ENCODE measurements at places on chromosomes 4 and X.

DNA sequence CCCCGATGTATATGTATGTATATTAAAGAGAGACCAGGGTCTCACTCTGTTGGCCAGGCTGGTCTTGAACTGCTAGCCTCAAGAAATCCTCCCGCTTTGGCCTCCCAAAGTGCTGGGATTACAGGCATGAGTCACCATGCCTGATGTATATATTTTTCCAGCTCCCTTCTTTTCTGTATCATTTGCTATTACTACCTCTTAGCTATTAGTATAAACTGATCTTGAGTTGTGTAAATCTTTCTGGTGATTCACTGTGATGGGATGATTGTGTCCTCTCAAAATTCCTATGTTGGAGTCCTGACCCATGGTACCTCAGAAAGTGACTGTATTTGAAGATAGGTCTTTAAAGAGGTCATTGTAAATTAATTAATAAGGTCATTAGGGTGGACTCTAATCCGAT lies 53.1 kb downstream of the HPRT1 start:
- DNase-seq: no peak

GRCh38 chr4:139524062-139524631 lies 31.9 kb downstream of the SETD7 start:
- DNase-seq: no peak

GRCh38 chrX:40189637-40190036 lies 91.9 kb upstream of the BCOR start:
- no peak for DNase-seq

- DNase-seq: no peak
Observed at GRCh38 chrX:24153178-24153795, 3.8 kb downstream of the ZFX start.

- no peak for DNase-seq
Observed at GRCh38 chrX:87388381-87388780, 129.2 kb upstream of the KLHL4 start.

- no peak for DNase-seq
Observed at GRCh38 chr4:76488888-76489685, 54.1 kb downstream of the SHROOM3 start.

DNA sequence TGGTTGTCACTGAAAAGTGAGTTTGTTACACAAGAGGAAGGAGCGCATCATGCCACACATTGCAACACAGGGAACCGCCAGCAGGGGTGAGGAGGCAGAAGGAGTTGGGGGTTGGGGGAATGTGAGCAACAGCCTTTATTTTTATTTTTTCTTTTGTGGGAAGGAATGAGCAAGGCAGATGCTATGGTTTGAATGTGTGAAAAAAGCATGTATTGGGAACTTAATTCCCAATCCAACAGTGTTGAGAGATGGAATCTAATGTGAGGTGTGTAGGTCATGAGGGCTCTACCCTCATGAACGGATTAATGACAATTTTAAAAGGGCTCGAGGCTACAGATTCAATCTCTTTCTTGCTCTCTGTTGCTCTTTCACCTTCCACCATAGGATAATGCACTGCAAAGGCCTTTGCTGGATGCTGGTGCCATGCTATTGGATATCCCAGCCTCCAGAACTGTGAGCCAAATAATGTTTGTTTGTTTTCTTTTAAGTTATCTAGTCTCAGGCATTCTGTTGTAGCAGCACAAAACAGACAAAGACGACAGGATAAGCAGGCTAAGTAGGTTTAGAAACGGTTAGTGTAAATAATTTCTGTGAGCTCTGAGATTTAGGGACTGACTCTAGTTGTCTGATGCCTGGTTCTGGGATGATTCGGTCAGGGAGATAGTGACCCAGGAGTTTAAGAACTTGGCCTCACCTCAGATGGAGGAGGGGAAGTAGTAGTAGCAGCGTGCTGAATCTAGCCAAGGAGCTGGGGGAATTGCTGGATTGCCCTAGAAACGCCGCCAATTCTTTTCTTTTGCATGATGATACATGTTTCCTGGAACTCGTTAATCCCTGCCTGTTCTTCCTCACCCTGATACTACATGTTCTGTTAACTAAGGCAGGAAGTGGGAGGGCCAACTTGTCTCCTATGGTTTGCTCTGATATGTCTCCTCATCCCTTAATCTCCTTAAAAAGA lies 156.6 kb upstream of the CTSO start:
- no peak for DNase-seq

DNA sequence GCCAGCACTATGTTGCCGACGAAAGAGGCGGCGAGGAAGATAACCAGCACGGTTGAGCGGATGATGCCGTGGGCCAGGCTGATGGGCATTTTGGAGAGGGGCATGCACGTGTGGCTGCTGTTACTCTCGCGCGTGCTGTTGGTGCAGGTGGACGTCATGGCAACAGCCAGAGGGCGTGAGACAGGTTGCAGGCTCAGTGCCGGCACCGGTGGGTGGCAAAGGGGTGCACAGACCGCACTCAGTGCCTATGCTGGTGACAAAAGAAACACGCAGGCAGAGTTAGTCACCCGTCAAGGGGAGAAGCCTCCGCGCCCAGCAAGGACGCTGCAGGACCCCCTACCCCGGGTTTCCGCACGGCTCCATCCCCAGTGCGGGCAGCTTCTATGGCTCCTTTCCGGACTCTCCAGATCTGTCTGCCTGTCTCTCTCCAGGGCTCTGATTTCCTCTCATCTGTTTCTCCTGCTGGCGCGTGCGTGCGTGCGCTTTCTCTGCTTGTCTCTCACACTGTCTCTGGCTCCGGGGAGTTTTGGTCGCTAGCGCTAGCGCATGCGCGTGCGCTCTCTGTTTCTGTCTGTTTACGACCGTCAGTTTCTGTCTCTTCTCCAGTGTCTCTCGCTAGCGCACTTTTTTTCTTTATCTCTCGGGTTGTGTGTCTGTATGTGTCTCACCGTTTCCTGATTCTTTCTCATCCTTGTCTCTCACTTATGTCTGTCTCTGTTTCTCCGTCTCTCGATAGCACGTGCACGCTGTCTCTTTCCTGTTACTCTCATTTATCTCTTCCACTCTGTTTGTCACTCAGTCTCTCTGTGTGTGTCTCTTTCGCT lies 2.1 kb downstream of the GPR101 start:
- peak; percentile 33 for DNase-seq

DNA sequence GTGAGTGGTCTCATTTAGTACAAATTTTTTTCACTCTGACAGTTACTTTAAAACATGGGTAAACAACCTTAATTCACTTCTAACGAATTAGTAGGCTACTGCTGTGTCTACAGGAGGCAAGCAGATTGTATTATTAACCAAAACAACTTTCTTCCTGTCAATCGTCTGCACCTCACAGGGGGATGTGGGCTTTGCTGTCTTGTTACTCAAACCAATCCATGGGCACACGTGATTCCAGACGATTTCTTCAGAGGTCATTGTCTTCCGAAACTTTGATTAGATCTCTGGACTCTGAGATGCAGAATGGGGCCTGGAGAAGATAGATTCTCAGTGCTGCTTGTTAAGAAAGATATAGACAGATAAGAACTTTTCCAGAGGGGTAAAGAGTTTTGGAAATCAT lies 327.8 kb downstream of the DHX15 start:
- DNase-seq: no peak

Data from NCI-H1105 (cell line).